ENCODE measurements at places on chromosomes 7 and 10.

GRCh38 chr10:5343092-5343491 lies 21.7 kb upstream of the UCN3 start:
- DNase-seq = no peak

DNA sequence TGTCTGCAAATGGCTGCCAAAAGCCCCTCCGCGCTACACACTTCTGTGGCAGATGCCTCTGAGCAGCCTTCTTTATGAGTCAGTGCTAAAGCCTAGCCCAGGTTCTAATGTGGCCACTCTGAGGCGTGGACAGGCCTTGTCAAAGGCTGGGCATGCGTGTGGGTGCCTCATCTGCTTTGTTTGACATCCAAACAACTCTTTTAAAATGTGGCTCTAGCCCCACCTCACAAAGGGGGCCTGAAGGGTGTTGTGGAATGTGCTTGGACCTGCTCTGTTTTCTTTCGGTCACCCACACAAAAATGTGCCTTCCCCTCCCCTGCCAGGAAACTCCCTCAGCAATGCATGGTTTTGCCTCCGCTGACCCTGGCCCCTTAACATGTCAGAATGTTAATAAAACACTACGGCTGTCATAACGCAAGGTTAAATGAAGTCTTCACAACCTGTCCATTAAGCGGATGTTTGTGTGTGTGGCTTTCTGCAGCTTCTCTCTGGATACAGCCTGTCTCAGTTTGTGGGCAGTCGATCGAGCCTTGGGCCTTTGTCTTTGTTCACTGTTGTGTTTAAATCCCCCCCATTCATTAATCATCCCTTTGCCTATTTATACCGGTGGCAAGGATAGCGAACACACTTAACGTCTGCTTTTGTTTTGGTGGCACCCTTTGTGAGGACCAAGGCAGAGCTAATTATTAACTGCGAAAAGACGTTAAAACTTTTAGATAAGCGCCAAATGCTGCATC lies 718.9 kb downstream of the LRMDA start:
- no peak for DNase-seq

- no peak for DNase-seq
Observed at GRCh38 chr7:128217967-128218652, 23.0 kb upstream of the LEP start.

DNA sequence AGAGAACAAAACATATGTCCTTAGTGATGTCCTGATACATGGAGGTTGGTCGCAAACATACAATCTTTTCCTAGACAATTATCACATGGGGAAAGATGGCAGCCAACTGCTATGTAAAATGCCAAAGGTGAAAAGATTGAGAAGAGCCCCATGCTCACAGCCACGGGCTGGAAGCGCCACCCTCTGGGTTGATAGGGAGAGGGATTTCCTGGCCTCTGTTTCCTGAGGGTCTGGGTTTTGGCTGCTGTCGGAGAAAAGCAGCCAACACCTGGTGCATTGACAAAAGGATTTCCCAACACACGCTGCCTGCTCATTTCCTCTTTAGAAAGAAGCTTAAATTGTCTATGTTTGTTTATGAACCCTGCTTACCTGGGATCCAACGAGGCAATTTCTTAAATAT lies 43.8 kb downstream of the ITIH5 start:
- DNase-seq = no peak

DNA sequence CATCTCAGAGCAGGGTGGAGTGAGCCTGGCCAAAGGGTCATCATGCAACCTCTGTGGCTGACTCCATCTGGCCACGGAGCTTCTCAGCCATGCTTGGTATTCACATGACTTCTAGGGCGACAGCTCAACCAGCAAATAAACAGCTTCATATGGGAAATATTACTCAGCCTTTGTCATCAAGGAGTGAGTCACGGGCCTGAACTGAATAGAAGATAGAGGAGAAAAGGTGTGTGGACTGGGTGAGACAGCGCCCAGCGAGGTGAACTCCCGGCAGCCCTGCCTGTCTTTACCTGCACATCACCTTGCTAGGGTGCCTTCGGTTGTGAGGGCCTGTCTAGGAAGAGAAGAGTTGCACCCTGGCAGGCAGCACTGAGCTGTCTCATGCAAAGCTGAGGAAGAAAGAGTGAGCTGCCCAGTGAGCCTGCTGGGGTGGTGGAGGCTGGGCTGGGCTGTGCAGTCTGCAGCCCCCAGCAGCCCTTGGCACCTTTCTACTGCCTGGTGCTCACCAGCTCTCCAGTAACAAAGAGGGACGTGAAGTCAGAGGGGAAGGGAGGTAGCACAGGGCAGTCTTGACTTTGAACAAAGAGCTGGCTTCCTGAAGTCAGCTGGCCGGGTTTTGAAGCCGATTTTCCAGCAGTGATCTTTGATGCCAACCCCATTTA lies 114.2 kb downstream of the EGFR start:
- no peak for DNase-seq

DNA sequence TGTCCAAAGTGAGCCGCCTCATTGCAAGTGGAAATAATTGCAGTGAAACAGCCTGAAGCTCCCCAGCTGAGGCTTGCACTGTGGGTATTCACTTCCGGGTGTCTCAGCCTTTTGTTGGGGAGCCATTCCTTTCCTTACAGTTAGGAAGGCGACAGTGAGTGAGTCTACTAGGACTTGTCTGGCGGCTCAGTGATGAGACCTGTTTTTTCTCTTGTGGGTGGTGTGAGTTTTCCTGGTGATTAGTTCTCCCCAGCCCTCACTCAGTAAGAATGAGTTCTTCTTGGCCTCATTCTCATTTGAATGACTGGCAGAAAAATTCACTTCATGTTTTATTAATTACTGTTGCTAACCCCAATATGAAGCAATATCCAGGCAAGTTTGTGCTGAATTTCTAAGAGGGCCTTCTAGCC lies 2.6 kb downstream of the PGAM1 start:
- DNase-seq = no peak

GRCh38 chr7:121485467-121486243 lies 89.5 kb upstream of the FAM3C start:
- no peak for DNase-seq

DNA sequence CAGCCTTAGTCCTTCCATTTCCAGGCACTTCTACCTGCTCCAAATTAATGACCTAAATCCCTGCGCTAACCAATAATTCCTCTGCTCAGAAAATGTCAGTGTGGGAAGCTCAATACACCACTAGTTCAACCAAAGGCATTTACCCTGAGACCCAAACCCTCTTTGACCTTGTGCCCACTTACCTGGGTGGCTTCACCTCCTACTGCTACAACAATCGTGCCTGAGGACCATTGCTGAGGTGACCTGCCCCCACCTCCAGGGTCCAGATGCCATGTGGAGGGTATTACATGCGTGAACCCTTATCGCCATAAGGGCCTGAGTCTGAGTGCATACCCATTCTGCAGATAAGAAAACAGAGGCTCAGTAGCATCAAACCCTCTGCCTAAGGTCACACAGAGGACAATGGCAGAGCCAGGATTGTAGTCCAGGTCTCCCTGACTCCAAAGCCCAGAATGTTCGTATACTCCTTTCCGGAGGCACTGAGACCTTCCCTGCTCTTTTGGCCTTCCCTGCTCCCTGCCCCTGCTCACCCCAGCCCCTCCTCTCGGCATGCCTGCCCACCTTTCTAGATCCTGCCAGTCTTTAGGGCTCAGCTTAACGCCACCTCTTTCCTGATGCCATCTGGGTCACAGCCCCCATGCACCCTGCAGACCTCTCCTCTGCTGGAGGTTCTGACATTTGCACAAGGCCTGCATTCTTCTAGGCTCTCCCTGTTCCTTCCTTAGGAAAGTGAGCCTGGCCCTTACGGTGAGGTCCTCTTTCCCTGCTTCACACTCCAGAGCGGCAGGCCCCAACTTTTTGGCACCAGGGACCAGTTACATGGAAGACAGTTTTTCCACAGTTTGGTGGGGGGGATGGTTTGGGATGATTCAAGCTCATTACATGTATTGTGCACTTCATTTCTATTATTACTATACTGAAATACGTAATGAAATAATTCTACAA lies 94.9 kb downstream of the CHST15 start:
- no peak for DNase-seq

DNA sequence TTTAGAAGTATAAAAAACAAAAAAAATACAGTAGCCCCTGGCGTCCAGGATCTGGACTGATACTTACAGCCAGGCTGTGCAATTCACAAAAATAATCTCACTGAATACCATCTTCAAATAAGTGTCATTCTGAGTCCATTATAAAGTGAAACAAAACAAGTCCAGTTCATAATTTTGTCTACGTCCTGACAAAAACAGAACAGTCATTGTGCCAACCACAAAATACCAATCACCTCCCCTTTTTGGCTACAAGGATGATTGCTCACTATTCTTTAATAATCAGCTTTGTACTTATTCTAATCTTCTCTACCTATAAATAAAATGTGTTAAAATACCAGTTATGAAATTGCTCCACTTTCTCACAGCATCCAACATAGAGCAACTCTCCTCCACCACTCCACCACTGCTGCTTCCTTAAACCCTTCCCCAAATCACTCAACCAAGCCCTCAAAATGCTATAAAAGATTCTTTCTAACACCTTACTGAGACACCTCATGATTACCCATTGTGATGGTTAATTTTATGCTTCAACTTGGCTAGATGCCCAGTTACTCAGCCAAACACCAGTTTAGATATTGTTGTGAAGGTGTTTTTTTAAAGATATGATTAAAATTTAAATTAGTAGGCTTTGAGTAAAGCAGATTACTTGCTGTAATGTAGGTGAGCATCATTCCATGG lies 479.8 kb upstream of the SEMA3A start:
- no peak for DNase-seq

- no peak for DNase-seq
Observed at GRCh38 chr10:63518690-63519288, 2.4 kb upstream of the REEP3 start.

DNA sequence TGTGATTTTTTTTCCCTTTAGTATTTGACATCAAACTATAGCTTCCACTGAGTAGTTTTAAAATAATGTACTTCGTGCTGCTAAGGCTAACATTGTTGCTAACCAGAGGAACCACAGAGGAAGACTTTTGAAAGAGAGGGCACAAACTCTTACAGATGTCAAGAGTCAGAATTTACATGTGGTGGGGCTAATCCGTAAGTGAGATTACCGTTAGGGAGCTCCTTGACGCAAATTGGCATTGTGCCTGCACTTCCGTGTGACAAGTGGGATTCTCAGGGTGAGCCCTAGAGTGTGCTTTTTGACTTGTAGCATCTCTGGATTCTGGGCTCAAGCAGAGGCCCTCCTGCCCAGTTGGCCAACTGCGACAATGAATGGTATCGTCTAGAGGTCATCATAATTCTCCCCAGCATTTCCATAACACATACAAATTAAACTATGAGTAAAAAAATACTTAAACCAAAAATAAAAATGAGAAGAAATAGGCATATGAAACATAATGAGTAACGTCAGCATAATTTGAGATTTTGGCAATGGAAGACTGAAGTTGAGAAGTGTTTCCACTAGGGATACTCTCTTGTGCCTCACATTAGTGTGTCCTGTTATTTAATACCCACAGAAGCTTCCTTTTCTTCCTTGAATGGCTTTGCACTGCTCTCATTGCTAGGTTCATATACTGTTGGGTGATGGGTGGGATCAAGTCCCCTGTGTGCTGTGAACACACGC lies 164.0 kb downstream of the SDK1 start:
- DNase-seq = no peak

GRCh38 chr10:71358277-71358676 lies 38.4 kb upstream of the CDH23 start:
- DNase-seq = no peak

- DNase-seq = no peak
Observed at GRCh38 chr10:100184840-100185239, 989 bp downstream of the ERLIN1 start.

DNA sequence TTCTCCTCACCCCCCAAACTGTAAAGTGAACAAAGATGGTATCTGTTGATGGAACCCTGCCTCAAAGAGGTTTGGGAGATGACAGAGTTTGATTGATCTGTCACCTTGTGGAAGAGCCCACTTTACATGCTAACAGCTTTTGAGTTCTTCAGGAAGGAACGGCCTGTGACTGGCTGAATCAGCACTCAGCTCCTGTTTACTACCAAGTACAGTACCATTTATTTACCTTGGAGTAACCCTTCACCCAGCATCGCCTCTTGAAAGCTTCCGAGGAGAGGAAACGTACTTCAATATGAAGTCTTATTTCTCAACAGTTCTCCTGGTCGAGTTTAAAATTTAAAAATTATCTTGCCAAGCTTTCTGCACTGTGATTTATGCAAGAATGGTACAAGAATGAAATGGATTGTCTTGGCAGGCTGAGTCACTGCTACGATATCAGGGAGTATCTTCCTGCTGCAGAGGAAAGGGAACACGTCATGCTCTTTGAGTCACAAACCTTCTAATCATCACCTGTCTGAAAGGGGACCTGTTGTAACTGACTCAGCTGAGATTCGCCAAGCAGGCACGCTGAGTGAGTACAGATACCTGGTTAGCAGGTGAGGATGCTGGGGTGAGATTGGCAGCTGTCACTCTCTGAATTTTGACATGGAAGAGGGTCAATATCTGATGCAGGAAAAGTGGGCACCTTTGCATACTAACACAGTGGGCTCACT lies 30.1 kb downstream of the KLF6 start:
- DNase-seq = no peak

DNA sequence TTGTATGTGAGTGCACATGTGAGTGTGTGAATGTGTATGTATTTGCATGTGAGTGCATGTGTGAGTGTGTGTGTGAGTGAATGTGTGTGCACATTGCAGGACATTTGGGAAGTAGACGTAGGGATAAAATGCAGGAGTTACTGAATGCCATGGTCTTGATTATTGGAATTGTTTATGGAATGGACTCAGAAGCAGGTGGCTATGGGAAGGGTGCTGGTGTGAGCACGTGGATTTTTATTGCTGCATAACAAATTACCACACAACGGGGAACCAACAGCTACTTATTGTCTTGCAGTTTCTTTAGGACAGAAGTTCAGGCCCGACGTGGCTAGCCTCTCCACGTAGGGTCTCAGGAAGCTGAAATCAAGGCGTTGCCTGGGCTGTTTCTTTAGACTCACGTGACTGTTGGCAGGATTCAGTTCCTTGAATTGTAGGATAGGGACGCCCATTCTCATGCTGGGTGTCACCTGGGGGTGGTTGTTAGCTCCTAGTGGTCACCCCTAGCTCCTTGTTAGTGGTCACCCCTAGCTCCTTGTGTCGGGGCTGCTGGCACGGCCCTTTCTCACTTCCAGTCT lies 48.3 kb upstream of the ZNF32 start:
- no peak for DNase-seq

DNA sequence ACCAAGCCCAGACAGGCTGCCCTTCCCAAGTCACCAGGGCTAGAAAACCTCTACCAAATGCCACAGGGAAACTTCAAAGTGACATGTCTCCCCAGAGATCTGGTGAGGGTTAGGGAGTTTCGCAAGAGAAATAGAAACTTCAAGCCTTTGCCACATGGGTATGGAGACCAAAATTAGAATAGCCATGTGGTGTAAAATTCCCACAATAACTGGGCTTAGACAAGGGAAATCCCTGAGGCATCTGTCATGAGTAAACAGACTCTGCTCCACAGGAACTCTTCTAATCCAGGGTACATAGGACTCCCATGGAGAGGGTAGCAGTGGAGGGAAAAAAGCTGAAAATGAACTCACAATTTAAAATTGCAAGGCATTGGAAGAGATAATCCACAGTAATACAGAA lies 14.3 kb downstream of the ADAM12 start:
- DNase-seq = no peak

GRCh38 chr10:52573347-52573746 lies 199.2 kb downstream of the MBL2 start:
- DNase-seq = no peak
